ENCODE measurements at places on chromosomes 2 and 18.

DNA sequence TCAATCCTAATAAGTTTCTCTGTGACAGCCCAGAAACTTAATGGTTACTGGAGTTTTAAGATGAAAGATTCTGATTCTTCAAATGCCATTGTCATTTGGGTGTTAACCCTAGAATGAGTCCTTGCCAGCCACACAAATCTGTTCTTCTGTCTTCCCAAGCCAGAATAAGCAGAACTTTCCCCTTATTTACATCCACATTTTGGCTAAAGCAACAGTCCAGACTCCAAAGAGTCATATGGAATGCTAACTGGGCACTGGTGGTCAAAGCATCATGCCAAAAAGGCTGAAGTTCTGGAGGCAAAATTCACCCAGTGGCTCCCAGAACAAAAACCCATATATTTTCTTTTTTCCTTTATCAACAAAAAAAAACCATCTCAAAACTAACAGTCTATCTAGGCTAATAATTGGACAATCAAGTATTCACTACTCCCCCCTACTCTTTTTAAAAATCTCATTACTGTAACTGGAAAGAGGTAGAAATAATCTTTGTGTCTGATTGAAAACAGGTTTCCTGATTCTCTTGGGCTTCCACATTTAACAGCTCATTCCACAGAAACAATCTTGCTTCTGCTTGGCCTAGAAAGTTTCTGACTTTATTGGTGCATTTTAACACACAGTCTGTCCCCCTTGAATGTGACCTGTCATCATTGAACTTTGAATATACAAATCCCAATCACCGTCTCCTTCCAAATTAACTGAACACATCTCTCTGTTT lies 89.6 kb upstream of the SETBP1 start:
- no peak for DNase-seq

- no peak for DNase-seq
These were observed 292.9 kb downstream of the STK39 start for GRCh38 chr2:167954495-167954894.

DNA sequence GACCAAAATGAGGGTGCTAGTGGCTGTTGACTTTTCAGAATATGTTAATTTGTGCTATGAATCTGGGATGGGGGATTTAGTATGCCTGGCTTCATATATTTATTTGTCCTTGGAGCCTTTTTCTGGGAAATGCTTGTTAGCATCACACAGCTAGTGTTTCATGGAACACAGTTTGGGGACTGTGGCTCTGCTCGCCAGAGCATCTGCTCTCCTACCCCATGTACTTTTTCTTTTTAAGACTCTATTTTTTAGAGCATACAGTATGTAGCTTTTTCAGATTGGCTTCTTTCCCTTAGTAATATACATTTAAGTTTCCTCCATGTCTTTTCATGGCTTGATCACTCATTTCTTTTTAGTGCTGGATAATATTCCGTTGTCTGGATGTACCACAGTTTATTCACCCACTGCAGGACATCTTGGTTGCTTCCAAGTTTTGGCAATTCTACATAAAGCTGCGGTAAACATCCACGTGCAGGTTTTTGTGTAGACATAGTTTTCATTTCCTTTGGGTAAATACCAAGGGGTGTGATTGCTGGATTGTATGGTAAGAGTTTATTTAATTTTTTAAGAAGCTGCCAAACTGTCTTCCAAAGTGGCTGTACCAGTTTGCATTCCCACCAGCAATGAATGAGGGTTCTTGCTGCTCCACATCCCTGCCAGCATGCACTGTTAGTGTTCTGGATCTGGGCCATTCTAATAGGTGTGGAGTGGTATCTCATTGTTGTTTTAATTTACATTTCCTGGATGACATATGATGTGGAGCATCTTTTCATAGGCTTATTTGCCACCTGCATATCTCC lies 44.1 kb downstream of the EFR3B start:
- DNase-seq, result no peak

DNA sequence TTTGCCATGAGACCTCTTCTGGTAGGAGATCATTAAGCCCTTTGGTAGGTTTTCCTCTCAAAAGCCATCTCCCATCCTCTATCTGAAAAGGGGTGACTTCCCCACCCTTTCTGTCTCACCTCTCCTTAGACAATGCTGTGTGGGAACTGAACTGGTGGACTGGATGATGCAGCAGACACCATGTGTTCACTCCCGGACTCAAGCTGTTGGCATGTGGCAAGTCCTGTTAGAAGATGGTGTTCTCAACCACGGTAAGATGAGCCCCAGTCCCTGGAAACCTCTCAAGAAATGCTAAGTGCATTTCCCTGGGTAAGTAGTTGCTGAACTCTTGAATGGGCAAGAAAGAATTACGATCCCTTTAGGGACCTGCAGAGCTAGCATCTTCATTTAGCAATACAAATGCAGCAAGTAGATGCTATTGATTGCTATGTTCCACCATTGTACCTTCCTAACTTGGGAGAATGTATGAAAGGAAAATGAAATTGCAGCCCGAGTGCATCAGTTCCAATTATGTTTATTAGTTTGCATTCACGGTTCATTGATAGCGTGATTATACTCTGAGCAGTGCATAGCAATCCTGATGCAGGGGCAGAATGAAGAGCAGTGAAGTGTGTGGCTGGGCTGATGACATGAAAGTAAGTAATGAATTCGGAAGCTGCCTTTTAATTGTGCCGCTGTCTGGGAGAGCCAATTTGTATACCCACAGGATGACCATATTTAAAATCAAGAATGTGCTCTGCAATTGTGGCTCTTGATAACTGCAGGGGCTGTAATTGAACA lies 110.0 kb upstream of the MAP3K20 start:
- no peak for DNase-seq

DNA sequence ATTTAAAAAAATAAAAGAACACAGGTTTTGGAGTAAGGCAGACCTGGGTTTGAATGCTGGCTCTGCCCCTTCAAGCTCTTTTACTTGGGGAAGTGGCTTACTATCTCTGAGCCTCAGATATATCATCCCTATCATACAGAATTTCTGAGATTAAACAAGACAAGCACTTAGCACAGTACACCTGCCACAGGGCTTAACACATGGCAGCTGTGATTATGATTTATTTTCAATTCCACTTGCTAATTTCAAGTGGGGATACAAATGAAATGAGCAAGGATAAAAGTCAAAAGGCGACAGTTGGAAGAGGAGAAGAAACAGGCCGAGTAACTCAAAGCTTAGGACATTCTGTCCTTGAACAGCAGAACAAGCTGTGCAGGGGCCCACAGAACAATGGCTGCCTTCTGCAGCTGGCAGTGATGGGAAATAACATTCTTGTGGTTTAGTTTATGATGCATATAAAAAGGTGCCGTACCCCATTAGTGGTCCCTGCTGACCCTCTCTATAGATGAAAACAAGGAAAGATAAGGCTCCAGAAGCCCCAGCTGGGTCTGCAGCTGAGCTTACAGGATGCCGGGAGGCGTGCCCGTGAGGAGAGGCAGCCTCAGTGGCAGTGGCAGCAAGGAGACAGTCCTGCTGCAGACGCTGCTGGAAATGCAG lies 45.3 kb downstream of the KIF3C start:
- no peak for DNase-seq

GRCh38 chr2:214019229-214019972 lies 391.5 kb upstream of the VWC2L start:
- DNase-seq, result peak; percentile 48

DNA sequence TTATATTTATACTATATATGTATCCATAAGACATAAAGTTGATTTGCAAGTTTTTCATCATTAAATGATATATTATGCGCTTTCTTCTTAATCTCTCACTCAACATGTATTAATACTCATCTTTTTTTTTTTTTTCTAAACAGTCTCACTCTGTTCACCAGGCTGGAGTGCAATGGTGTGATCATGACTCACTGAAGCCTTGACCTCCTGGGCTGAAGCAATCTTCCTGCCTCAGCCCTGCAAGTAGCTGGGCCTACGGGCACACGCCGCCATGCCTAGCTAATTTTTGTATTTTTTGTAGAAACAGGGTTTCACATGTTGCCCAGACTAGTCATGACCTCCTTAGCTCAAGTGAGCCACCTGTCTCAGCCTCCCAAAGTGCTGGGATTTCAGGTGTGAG lies 51.4 kb upstream of the MAP4K3 start:
- no peak for DNase-seq

DNA sequence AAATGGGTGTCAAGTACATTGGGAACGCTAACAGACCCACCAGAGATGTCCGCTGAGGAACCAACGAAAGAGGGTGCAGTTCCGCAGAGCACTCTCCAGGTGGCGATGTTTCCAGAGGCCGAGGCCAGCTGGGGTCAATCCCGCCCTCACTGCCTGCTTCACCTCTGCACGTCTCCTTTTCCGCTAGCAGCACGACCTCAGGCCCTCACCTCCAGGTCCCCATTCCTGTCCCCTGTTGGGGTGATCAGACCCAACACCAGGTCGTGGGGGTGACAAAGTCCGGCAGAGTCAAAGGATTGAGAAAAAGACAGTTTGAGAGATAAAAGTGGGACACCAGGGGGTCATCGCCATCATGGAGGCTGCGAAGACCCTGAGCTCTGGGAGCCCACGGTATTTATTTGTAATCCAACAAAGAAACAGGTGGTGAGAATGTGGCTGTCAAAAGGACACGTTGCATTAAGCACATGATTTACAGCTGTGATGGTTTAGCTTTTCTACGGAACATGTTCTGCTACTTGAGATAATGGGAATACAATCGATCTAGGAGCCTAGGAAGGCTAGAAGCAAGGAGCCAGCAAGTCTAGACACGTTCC lies 27.3 kb downstream of the ZAP70 start:
- peak; percentile 1 for DNase-seq

DNA sequence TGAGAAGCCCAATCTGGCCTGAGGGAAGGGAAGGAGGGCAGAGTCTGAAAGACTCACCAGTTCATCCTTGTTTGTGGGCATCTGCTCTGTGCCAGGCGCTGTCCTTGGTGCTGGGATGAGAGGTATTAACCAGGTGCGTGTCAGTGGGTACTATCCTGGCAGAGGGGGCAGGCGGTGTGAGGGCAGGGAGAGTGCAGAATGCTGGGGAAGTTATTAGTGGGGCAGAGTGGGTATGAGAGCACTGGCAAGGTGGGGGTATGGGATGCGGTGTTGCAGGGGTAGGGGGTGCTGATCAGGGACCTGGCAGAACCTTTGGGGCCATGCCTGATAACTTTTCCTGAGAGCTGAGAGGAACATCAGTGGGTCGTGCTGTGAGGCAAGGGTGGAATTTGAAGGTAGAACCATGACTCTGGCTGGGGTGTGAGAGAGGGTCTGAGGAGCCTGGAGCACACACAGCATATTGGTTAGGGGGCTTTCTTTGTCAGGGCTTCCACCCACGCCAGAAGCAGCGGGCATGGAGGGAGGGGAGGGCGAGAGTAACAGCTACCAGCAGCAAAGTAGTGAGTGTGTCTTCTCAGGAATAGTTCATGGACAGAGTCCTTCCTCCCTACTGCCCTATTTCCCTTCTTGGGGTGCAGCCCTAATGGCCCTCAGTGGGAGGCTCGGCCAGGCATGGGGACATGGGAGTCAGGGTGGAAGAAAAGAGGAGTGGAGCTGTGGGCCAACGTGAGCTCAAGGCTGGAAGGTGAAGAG lies 290.7 kb downstream of the CYP26B1 start:
- no peak for DNase-seq

DNA sequence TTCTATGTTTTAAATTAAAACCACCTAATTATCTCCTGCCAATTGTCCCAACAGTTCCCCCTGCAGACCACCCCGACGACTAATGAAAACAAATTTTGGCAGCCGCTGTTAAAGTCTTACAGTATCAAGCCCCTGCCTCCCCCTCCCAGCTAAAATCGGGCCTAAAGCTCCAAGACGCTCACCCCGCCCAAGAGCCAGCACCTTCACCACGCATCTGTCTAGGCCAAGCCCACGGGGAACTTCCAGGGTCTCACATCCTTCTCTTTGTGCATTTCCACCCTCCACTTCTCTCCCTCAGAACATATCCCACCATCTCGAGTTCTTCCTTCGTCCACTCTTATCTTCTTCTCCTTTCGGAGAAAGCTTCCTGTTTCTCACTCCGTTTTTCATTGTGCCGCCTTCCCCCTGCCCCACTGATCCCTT lies 445 bp downstream of the PRPF40A start:
- no peak for DNase-seq

- DNase-seq, result no peak
These were observed 137.4 kb downstream of the CALCRL start for GRCh38 chr2:187310701-187311100.

GRCh38 chr2:200752332-200752731 lies 59.4 kb upstream of the BZW1 start:
- DNase-seq, result no peak

DNA sequence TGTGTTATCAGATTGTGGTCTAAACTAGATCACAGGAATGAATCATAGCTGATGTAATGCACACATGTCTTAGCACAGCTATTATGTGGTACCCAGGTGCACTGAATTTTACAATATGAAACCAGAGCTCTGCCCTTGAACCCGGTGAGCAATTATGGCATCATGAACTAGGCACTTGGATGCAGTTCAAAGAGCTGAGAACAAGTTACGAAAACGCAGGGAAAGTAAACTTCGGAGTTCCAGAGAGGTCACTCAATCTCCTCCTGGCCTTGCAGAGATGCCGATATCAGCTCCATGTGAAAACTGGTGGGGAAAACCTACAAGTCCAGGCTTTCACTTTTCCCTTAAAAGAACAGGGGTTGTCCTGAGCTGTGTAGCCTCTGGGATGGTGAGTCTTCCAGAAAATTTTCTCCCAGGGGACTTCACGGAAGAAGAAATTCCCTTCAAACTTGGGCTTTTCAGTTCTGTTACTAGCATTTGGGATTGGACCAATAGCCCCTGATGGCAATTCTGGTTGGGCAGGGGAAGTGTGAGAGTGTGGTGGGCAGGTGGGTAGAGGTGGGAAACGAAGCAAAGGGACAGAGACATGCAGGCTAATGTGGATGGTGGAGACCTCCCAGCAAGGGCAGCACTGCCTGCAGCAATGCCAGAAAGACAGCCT lies 71.1 kb upstream of the SH3BP4 start:
- no peak for DNase-seq

- DNase-seq, result no peak
These were observed 97.3 kb upstream of the DCC start for GRCh38 chr18:52242711-52243110.

- DNase-seq, result no peak
These were observed 221.9 kb downstream of the NDUFA10 start for GRCh38 chr2:239803102-239803765.

- no peak for DNase-seq
These were observed 13.6 kb upstream of the IRS1 start for GRCh38 chr2:226813148-226813701.

- no peak for DNase-seq
These were observed 12.1 kb downstream of the METTL4 start for GRCh38 chr18:2559249-2559648.
